ENCODE measurements at places on chromosomes 2 and 18. TPM values are rescaled to one million over a fixed set of nuclear protein-coding genes. Genes with fewer than 3 reads are reported as not detected.

MERTK gene
- 2.3 TPM for total RNA-seq

GRCh38 chr2:105308382-105309146 lies 21.0 kb downstream of the TGFBRAP1 start:
- DNase-seq, result no peak

DNA sequence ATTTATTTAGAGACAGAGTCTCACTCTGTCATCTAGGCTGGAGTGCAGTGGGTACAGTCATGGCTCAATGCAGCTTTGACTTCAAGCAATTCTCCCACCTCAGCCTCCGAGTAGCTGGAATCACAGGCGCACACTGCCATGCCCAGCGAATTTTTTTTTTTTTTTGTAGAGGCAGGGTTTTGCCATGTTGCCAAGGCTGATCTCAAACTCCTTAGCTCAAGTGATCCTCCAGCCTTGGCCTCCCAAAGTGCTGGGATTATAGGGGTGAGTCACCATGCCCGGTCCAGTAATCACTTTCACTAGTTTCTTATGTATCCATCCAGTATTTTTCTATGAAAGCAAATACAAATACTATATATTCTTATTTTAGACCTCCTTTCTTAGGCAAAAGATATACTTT lies 24.0 kb downstream of the PRKAG3 start:
- DNase-seq, result no peak

- no peak for DNase-seq
These were observed 7.3 kb downstream of the RBMS1 start for GRCh38 chr2:160486341-160486740.

- DNase-seq, result no peak
These were observed 180.4 kb downstream of the TRIB2 start for GRCh38 chr2:12897181-12897580.

SERPINB4 gene
- total RNA-seq, result not detected

- no peak for DNase-seq
These were observed 42.1 kb upstream of the DSG1 start for GRCh38 chr18:31275722-31276463.

GRCh38 chr18:46413684-46414083 lies 243.3 kb downstream of the LOXHD1 start:
- no peak for DNase-seq

DNA sequence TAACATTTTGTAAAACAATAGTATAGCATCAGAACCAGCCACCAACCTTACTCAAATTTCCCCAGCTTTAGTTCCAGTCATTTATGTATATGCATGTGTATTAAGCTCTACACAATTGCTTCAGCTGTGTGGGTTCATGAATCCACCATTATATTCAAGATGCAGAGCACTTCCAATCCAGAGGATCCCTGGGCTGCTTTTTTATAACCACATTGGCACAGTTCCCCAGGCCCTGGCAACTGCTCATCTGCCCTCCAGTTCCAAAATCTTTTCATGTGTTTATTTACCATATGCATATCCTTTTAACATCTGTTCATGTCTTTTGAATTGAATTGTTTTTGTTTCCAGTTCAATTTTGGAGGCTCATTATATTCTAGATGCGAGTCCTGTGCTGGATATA lies 482.9 kb upstream of the HS6ST1 start:
- DNase-seq, result no peak

- DNase-seq, result no peak
These were observed 466.8 kb upstream of the ZEB2 start for GRCh38 chr2:144986691-144987090.

POU3F3 gene
- 0.54 TPM for total RNA-seq

HOXD3 gene
- total RNA-seq, result not detected

GRCh38 chr2:37780387-37780676 lies 108.9 kb upstream of the CDC42EP3 start:
- no peak for DNase-seq

GRCh38 chr2:71704688-71705087 lies 251.3 kb downstream of the DYSF start:
- no peak for DNase-seq

- DNase-seq, result no peak
These were observed 176.6 kb downstream of the EN1 start for GRCh38 chr2:118670838-118671237.

DNA sequence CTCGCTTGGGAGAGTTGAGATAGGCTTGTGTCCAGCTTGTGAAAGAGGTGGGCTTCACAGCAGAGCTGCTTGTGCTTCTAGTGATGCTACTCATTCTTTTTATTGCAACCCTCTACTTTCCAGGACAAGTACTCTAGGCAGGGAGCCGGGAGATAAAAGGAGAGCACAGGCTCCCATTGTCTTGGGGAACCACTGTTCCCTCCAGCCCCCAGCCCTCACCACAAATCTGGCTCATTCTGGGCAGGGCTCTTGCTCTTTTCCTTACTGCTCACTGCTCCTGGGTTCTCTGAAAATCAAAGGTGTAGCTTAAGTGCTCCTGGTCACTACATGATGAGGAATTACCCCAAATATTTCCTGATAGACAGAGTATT lies 81.4 kb downstream of the CABYR start:
- DNase-seq, result no peak

RELCH gene
- total RNA-seq, result 44.6 TPM

SATB2 gene
- total RNA-seq, result 20.8 TPM

GRCh38 chr2:47554311-47554905 lies 151.5 kb downstream of the MSH2 start:
- no peak for DNase-seq

CNTNAP5 gene
- total RNA-seq, result 22.0 TPM

DNA sequence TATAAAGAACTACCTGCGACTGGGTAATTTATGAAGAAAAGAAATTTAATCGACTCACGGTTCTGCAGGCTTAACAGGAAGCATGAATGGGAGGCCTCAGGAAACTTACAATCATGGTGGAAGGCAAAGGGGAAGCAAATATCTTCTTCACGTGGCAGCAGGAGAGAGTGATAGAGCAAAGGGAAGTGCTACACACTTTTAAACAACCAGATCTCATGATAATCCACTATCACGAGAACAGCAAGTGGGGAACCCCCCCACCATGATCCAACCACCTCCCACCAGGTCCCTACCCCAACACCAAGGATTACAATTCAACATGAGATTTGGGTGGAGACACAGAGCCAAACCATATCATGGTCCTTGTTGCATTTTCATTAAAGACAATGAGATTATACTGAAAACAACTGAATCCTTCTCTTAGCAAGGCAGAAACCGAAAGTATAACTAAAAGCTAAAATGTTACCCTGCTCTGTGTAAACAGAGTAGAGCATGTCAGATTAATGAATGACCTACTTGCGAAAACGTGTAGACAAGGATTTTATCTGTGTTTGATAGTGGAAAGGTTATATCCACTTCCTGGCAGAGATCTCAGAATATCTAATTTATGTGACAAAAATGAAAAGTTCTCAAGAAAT lies 60.1 kb upstream of the RBBP8 start:
- DNase-seq, result no peak

DNA sequence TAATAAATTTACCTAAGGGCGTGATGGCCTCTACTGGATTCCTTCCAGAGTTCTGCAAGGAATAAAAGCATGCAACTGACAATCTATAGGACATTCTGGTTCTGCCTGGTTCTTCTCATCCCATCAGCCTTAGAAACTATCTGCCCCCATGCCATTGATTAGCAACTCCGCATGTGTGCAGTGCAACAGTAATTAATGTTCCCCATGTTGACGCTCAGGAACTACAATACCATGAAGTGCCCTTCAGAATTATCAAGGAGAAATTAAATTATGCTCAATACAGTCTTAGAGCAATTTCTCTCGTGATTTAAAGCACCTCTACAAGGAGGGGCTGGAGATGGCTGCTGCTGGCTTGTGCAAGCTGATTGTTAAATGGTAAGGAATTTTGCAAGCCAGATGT lies 61.7 kb upstream of the MAP4K3 start:
- DNase-seq, result no peak

CELF4 gene
- 38.4 TPM for total RNA-seq

GRCh38 chr18:8962855-8963635 lies 139.5 kb upstream of the NDUFV2 start:
- no peak for DNase-seq

TUBA4A gene
- 27.5 TPM for total RNA-seq

- no peak for DNase-seq
These were observed 40.2 kb upstream of the UBXN4 start for GRCh38 chr2:135701442-135701841.

- no peak for DNase-seq
These were observed 32.6 kb upstream of the SLC40A1 start for GRCh38 chr2:189613077-189613636.

- no peak for DNase-seq
These were observed 52.9 kb upstream of the SERPINB2 start for GRCh38 chr18:63834471-63835113.

CHST9 gene
- total RNA-seq, result not detected

TEX44 gene
- total RNA-seq, result not detected

DNA sequence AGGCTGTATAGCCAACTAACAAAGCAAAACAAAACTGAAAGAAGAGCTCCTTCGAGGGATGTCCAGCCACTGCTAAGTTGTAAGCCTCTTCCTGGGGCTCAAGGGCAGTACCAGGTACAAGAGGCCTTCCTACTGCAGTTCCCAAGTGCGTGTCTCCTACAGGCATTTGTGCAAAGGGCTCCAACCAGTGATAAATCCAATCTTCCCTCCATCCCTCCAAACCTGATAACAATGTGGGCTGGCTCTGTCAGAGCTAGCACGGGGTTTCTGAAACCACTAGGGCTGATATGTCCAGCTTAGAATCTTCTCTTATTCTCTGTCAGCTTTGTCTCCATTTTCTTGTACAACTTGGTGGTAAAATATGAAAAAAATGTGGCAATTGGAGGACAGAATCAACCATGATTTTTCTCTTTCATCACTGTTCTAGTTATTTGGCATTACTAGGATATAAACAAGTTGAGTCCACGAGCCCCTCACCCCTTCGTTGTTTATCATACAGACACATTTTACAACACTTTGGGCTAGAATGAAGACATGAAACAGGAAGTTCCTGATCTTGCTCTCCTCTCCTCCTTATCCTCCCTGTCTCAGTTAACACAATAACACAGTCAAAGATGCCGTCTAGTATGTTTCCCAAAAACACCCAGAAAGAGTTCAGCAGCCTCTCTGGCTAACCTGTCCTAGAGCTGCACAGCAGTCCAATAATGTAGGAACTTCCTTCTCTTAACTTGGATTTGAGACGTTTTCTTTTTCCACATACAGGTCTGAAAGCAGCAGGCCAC lies 35.4 kb upstream of the WIPF1 start:
- no peak for DNase-seq

GRCh38 chr2:21412944-21413443 lies 289.2 kb downstream of the TDRD15 start:
- DNase-seq, result no peak

- DNase-seq, result no peak
These were observed 373.7 kb upstream of the GALNT5 start for GRCh38 chr2:156883804-156884203.

DNA sequence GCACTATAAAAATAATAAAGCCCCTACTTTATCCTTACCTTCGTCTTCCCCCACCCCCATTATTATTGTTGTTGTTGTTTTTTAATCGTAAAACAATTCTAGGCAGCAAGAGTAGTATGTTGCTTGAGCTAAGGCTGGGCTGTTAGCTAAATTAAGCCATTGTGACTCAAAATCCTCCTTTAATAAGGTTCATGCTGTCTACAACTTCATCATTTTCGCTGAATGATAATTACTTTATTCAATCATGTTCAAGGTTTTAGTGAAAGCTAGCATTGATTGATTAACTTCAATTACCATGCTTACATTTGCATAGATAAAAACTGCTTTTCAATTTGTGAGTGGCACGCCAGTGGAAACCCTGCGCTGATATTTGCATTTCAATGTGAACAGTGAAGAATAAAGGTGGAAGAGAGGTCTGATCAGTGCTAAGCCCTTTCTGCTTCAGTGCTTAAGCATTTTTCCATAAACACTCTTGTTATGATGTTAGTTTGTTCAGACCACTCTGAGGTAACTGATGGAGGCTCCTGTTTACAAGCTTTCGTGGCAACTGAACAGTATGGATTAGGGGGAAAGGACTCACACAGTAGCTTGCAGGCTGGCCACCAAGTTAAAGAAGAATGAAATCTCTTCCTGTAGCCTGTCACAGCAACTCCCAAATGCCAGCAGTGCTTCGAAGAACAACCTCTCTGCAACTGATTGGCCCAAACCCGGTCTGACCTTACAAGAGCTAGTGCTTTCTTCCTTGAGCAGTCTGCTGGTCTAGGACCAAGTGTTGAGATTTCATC lies 156.8 kb downstream of the GPD2 start:
- DNase-seq, result no peak

GRCh38 chr2:191128172-191128910 lies 22.5 kb downstream of the STAT4 start:
- DNase-seq, result no peak

DNA sequence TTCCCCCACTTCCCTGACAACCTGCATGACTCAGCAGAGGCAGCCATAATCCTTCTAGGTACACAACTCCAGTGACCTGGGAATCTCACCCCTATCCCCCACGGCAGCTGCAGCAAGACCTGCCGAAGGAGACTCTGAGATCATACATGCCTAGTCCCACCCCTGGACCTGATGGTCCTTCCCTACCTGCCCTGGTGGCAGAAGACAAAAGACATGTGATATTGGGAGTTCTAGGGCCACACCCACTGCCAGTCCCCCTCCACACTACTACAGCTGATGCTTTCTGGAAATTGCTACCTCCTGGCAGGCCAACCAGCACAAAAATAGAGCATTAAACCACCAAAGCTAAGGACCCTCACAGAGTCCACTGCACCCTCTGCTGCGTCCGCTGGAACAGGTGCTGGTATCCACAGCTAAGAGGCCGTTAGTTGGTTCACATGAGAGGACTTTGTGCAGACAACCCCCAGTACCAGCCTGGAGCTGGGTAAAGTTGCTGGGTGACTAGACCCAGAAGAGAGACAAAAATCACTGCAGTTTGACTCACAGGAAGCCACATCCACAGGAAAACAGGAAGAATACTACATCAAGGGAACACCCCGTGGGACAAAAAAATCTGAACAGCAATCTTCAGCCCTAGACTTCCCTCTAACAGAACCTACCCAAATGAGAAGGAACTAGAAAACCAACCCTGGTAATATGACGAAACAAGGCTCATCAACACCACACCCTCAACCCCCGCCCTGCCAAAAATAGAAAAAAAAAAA lies 12.5 kb downstream of the MARCO start:
- no peak for DNase-seq

DNA sequence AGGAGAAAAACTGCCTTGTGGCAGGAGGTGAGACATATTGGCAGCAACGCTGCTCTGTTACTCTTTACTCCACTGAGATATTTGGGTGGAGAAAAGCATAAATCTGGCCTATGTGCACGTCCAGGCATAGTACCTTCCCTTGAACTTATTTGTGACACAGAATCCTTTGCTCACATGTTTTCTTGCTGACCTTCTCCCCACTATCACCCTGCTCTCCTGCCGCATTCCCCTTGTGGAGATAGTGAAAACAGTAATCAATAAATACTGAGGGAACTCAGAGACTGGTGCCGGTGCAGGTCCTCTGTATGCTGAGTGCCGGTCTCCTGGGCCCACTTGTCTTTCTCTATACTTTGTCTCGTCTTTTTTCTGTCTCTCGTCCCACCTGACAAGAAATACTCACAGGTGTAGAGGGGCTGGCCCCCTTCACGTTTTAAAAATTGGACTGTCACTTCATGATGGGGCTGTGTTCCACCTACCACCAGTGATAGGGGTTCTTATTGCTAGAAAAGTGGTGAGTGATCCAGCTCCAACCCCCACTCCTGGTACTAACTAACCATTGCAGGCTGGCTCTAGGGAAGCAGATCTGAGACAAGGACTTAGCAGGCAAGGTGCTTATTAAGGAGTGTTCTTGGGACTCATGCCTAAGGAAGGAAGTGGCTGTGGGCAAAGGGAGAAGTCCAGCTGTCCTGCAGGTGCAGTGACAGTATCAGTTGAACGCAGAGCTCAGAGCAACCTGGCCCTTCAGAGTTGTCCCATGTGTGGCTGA lies 51.7 kb downstream of the LONRF2 start:
- DNase-seq, result no peak

Data from glutamatergic neuron (in vitro differentiated cells).